ENCODE measurements at places on chromosomes 6 and 20. TPM values are rescaled to one million over a fixed set of nuclear protein-coding genes. Genes with fewer than 3 reads are reported as not detected.

The OPRL1 gene
- 8.4 TPM for total RNA-seq

The TRIM31 gene
- not detected for total RNA-seq

The ZNF292 gene
- 109 TPM for total RNA-seq

The IRF4 gene
- under 0.01 TPM for total RNA-seq

The RPS18 gene
- 2,398 TPM for total RNA-seq

The UBR2 gene
- total RNA-seq: 30.0 TPM

The CST1 gene
- total RNA-seq: not detected

The PCK1 gene
- total RNA-seq: under 0.01 TPM

The LY6G6F gene
- total RNA-seq: not detected

The NQO2 gene
- 6.1 TPM for total RNA-seq

The PLG gene
- not detected for total RNA-seq

The VGLL2 gene
- not detected for total RNA-seq

The LY6G6C gene
- 0.25 TPM for total RNA-seq

The PDRG1 gene
- 7.1 TPM for total RNA-seq

The OPRM1 gene
- total RNA-seq: 0.98 TPM

The TPX2 gene
- total RNA-seq: 6.6 TPM

The ZBTB46 gene
- total RNA-seq: 18.7 TPM

The CHRNA4 gene
- total RNA-seq: 22.4 TPM

The MTCH1 gene
- 131 TPM for total RNA-seq

The ULBP2 gene
- total RNA-seq: 4.4 TPM

The TRMT11 gene
- total RNA-seq: 27.3 TPM

The RBM12 gene
- 73.8 TPM for total RNA-seq

The DEFB118 gene
- total RNA-seq: not detected

The MCHR2 gene
- 7.9 TPM for total RNA-seq

The ANKRD66 gene
- total RNA-seq: 0.25 TPM

The FAM209B gene
- total RNA-seq: not detected

The BHLHE23 gene
- total RNA-seq: 0.25 TPM

The IP6K3 gene
- total RNA-seq: not detected

The ACAT2 gene
- 61.5 TPM for total RNA-seq

The BFSP1 gene
- total RNA-seq: 0.49 TPM

The PKHD1 gene
- total RNA-seq: under 0.01 TPM

The CD93 gene
- total RNA-seq: 11.3 TPM

The MTRF1L gene
- total RNA-seq: 13.5 TPM

The MRAP2 gene
- total RNA-seq: 2.5 TPM

The TMEM242 gene
- total RNA-seq: 11.6 TPM

The PLA2G7 gene
- total RNA-seq: 1.5 TPM

The VWA7 gene
- 0.98 TPM for total RNA-seq

The PREX1 gene
- 16.0 TPM for total RNA-seq

The C20orf144 gene
- total RNA-seq: not detected

The ADGRF1 gene
- total RNA-seq: not detected

The EFCAB8 gene
- not detected for total RNA-seq

The ARHGAP18 gene
- 5.7 TPM for total RNA-seq

The HTR1B gene
- 2.2 TPM for total RNA-seq

The AGER gene
- total RNA-seq: 0.98 TPM

The LPA gene
- total RNA-seq: 0.25 TPM

The STX7 gene
- 52.4 TPM for total RNA-seq

The BTNL2 gene
- not detected for total RNA-seq

The NKAIN2 gene
- total RNA-seq: 115 TPM

The HLA-DQA1 gene
- total RNA-seq: under 0.01 TPM

The C6orf47 gene
- total RNA-seq: 11.6 TPM

The MARCKS gene
- 269 TPM for total RNA-seq

The OR2B6 gene
- total RNA-seq: not detected

The DACT2 gene
- total RNA-seq: 1.7 TPM

The PHIP gene
- 53.1 TPM for total RNA-seq

The MDFI gene
- 8.4 TPM for total RNA-seq

The WDR46 gene
- 32.7 TPM for total RNA-seq

The UBE2C gene
- 3.2 TPM for total RNA-seq

The BEND6 gene
- 14.5 TPM for total RNA-seq

The ADGRF5 gene
- total RNA-seq: 7.9 TPM

The HLA-DMB gene
- 0.49 TPM for total RNA-seq
